ENCODE measurements at places on chromosomes 13 and 19.

DNA sequence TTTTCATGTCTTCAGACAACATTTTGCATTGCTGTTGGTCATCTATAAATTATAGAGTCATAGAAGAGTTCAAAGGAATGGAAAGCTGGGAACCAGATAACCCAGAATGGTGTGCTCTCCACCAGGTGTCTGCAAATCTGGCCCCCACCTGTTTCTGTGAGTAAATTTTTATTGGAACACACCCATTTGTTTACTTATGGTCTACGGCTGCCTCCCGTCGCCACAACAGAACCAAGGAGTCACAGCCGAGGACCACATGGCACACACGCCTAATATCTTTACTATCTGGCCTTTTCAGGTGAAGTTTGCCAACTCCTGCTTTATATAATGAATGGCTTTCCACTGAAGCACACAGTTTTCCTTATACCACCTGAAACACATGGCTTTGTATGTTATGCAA, 58.2 kb downstream of the EFNB2 start:
- DNase-seq, result peak; percentile 16

- no peak for DNase-seq
These were observed 7.9 kb upstream of the STK24 start for GRCh38 chr13:98584668-98585397.

GRCh38 chr19:18473003-18473705, 35.2 kb upstream of the ISYNA1 start:
- DNase-seq, result no peak

GRCh38 chr13:71218960-71219359, 648.0 kb downstream of the DACH1 start:
- DNase-seq, result no peak

DNA sequence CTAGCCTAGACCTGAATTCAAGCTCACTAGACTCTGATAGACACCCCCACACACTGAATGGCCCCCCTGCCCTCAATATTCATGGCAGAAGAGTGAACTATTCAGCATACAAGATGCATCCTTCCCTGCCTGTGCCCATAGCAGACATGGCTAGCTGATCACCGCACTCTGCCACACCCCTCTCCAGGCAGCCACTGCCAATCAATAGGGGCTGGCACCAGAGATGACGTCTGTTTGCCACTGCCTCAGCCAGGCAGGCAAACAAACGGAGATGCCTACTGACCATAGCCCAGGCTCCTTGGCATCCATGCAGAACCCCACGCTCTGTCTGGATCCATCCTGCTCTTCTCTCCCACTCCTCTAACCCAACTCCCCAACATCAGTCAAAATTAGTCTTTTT, 13.8 kb upstream of the NPAS1 start:
- peak; percentile 36 for DNase-seq

DNA sequence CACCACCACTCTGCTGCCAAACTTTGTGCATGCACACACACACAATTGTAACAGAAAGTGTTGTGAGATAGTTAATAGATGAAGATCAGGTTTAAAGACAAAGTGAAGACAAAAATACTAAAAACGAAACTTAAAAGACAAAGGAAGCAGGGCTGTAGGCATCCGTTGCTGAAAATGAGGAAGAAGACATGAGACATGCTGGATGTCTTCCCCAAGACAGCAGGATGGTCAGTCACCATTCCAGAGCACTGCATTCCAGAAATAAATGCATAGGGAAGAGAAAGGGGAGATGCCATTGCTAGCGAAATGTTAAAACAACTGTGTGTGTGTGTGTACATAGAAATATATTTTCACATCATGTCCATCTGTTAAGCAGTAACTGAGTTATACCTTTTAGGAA, 520.1 kb downstream of the SUCLA2 start:
- no peak for DNase-seq

GRCh38 chr13:101706651-101707050, 254.2 kb downstream of the ITGBL1 start:
- no peak for DNase-seq

- DNase-seq, result no peak
These were observed 185.3 kb upstream of the MIR17HG start for GRCh38 chr13:91162180-91162579.

GRCh38 chr19:3324405-3324856, 42.0 kb upstream of the NFIC start:
- DNase-seq, result peak; percentile 39

DNA sequence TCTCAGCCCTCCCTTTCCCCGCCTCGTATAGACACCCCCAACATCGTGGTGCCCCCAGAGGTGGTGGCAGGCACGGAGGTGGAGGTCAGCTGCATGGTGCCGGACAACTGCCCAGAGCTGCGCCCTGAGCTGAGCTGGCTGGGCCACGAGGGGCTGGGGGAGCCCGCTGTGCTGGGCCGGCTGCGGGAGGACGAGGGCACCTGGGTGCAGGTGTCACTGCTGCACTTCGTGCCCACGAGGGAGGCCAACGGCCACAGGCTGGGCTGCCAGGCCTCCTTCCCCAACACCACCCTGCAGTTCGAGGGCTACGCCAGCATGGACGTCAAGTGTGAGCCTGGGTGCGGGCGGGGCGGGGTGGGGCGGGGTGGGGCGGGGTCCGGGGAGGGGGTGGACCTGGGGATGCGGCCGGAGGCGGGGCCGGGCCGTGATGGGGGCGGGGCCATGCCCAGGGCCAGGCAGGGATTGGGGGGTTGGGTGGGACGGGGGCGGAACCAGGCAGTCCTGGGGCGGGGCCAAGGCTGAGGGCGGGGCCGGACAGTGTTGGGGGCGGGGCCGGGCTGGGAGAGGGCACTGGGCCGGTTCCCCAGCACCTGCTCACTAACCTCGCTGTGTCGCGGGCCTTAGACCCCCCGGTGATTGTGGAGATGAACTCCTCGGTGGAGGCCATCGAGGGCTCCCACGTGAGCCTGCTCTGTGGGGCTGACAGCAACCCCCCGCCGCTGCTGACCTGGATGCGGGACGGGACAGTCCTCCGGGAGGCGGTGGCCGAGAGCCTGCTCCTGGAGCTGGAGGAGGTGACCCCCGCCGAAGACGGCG, 7.8 kb downstream of the MAG start:
- DNase-seq, result no peak

DNA sequence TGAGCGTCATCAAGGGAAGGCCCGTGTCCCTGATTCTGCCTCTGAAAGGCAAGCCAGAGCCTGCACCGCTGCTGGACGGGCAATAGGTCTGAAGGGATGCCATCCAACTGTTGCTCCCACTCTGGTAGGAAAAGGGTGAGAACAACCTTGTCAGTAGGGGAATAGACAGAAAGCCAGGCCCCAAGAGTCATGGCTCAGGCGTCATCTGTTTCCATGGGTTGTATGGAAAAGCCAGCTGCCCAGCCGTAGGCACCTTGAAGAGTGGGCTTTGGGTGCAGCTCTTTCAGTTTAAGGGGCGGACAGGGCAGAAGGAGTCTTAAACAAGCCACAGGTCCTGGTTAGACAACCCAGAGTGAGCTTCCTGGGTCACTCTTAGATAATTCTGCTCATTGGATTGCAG, 66.5 kb downstream of the RNF6 start:
- no peak for DNase-seq

DNA sequence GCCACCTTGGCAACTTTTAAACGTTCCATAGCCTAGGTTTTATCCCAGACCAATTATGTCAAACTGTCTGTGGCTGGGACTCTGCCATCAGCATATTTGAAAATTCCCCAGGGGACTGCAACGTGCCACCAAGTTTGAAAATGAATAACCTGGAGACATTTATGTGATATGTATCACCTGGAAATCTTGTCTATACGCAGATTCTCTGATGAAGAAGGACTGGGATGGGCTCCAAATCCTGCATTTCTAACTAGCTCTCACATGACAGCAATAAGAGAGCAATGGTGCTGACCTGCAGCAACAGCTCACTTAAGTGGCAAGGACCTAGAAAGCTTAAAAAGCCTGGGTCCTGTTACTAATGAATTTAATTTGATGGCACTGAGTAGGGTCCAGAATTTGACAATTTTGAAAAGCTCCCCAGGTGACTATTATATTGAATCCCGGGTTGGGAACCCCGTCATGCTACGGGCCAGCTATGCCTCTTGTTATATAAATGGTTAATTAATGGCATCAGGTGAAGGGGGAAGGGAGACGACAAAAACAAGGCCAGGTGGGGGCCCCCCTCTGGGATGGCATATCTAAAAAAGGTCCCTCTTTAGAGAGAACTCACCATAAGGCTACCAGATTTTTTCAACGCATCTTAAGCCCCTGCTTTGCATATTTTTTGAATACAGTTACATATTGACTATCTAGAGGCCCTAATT, 213.7 kb downstream of the ZIC5 start:
- no peak for DNase-seq

- no peak for DNase-seq
These were observed 99.0 kb upstream of the TNFSF11 start for GRCh38 chr13:42474954-42475353.

GRCh38 chr19:46355234-46356148, 8.6 kb downstream of the PPP5C start:
- DNase-seq, result no peak

DNA sequence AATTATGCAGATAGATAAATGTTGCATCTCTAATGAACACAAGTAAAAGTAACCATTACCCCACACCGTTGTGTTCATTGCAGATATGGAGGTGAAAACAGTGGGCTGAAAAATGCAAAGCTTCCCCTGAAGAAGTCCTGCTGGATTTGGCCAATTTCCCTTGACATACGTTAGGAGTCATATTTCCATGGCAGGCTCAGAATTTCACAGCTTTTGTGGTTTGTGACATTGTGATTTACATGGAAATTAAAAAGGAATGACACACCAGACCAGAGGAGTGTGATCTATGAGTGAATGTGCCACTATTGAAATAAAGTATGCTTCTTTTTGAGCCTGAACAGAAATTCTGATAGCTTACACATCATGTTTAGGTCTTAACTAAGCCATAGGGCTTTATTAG, 221.1 kb upstream of the TMTC4 start:
- DNase-seq, result no peak

DNA sequence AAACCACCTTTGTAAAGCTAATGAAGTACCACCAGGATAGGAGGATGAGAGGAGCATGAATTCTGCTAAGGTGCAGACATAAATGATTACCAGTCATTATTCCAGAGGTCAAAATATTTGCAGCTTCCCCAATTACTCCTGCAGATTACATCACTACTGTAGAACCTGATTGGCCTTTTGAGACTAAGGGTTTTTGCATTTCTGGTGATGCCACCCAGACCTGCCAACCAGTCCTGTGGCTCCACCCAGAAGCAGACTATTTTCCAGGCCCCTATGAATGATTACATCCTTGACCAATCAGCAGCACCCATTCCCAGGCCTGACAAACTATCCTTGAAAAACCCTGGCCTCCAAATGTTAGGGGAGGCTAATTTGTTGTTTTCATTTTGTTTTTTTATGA, 11.2 kb upstream of the KCNC3 start:
- DNase-seq, result no peak

GRCh38 chr19:2271234-2272103, 10.5 kb downstream of the PEAK3 start:
- no peak for DNase-seq
